NCI-H2081 treated with DMSO at 0.1 percent for 48 hours (cell line): ENCODE measurements at places on chromosomes 3 and 15.

- no peak for DNase-seq
Measured at GRCh38 chr3:122875547-122876127, 80.8 kb downstream of the SLC49A4 start.

GRCh38 chr3:95123104-95123503 is 1060.2 kb downstream of the NSUN3 start:
- DNase-seq = no peak

DNA sequence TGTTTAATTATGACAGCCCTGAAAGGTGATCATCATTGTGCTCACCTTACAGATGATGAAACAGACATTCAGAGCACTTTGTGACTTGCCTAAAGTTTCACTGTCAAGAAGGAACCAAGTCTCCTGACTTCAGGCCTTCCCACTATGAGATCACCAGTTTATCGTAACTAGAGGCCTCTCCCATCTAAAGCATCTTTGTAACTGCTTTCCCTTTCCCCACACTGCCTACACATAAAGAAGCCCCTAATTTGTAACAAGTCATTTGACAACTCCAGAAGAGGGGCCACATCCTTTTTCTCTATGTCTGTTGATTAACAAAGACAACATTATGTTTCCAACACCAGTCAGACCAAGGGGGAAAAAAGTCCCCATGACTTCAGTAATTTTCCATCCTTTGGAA is 1.1 kb downstream of the KLHL6 start:
- DNase-seq = no peak

- DNase-seq = no peak
Measured at GRCh38 chr3:48269592-48269991, 28.7 kb downstream of the ZNF589 start.

- no peak for DNase-seq
Measured at GRCh38 chr3:140510303-140510861, 167.5 kb upstream of the TRIM42 start.

GRCh38 chr15:45586601-45587094 is 531 bp upstream of the BLOC1S6 start:
- peak; percentile 20 for DNase-seq

DNA sequence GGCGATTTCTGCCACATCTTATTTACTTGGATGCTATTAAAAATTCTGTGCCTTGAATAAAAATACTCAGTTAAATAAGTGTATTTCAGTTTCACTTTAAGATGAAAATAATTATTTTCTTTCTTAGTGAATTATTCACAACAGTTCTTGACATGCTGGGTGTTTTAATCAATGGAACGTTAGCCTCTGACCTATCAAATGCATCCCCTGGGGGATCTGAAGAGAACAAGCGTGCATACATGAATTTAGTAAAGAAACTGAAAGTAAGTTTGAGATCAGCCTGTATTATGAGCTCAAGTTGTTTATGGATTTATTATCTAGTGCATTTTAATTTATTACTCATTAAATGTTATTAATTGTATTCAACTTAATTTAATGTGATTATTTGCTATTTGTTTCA is 597 bp downstream of the P2RY12 start:
- DNase-seq = no peak

DNA sequence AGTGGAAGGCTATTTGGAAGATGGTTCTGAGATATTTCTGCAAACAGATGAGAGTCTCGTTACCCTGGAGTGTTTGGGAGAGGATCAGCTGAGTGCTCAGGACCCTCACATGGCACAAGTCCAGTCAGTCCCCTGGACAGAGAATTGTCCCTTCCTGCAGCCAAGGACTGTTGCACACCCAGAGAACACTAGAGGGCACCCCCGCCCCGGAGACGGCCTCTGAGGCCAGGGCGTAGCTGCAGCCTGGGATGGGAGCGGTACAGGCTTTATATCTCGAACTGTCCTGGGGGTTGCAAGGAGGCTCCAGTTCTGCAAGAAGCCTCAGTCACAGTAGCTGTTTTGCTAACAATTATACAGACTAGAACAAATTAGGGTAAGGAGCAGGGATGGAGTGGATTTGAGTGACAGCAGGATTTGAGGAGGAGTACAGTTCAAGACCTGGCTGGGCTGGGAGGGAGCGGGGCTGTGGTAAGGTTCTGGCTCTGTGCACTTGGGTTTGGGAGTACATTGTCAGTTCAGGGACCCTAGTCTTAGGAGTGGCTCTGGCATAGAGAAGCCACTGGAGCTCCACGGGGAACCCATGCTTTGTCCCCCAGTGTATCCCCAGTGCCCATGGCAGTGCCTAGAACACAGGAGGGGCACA is 67.6 kb upstream of the HACD2 start:
- DNase-seq = no peak

DNA sequence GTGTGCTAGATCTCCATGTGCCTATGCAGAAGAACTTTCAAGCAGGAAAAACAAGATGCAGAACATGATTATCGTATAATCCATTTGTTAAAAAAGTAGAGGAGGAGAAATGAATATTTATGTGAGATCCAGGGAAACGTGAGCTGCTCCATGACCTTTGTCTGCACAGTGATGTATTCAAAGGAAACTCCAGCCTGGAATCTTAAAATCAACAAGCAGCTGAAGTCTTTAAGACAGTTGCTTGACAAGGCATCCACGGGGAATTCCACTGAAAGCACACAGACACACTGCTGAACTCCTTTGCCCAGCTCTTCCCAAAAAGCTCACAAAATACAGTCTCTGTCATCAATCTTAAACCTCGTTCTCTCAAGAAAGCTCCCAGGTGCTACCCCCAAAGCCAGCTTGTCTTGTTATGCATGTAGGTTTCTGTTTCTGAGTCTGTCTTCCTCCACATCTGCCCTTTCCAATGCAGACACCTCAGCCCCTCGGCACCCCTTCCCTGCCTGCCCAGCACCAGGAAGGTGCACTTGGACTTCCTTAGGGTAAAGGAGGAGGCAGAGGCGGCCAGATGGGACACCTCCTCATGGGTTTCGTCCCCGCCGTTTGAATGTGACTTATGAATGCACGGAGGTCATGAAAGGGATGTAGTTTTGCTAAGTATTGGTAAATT is 28.7 kb downstream of the LRRK1 start:
- DNase-seq = no peak

GRCh38 chr3:57777774-57778173 is 21.7 kb downstream of the SLMAP start:
- DNase-seq = no peak

- DNase-seq = no peak
Measured at GRCh38 chr3:72912532-72912931, 24.7 kb downstream of the GXYLT2 start.

DNA sequence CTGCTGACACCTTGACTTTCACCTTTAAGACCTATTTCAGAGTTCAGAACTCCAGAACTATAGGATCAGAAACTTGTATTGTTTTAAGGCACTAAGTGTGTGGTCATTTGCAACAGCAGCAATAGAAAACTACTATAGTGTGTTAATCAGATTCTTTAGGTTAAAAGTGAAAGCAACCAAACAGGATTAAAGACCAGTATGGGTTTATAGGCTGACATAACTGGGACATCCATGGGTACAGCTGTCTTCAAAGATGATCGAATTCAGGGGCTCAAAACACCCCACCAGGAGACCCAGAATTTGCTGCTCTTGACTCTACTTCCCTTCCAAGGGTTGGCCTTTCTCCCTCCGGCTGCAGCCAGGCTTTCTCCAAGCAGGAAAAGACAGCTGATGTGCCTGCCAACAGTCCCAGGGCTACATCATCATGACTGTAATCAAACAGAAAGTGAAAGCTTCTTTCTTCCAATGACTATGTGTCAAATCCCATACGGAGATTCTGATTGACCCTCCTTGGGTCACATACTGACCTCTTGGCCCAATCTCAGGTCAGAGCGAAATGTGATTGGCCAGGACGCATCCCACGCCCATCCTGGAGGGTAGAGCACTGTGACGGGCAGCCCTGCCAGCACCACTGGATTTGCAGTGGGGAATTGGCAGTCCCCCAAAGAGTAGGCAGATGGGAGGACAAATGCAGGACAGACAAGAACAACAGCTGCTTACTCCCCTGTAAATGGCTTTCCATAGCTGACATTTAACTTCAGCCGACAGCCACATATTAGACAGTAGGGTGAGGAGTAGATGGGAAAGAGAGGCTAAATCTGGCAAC is 51.4 kb upstream of the RNF7 start:
- no peak for DNase-seq

DNA sequence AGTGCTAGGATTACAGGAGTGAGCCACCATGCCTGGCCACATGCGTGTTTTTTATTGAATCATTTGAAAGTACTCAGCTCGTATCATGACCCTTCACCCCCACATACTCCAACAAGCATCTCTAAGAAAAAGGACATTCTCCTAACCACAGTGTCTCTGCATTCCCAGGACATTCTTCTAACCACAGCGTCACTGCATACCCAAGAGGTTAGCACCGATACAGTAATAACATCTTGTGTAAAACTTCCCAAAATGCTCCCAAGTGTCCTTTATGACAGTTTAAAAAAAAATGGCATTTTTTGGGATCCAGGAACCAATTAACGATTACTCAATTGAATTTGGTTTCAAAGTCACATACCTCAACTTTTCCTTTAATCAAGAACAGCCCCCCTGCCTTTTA is 39.6 kb downstream of the FLNB start:
- no peak for DNase-seq

DNA sequence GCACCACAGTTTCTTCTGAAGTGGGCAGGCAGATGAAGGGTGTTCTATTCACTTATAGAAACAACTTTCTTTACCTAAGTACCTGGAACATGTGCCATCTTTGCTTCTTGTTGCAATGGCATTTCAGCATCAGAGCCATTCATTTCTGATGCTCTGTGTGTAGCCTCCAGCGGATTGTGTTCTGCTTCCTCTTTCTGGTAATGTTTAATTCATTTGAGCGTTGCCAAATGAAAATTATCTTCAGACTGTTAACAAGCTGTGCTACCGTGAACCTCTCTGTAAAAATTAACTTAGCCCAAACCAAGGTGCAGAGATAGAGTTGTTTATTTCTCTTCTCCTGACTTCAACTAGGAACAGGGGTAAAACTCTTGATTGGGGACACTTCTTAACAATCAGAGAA is 302.0 kb downstream of the EDEM1 start:
- no peak for DNase-seq

DNA sequence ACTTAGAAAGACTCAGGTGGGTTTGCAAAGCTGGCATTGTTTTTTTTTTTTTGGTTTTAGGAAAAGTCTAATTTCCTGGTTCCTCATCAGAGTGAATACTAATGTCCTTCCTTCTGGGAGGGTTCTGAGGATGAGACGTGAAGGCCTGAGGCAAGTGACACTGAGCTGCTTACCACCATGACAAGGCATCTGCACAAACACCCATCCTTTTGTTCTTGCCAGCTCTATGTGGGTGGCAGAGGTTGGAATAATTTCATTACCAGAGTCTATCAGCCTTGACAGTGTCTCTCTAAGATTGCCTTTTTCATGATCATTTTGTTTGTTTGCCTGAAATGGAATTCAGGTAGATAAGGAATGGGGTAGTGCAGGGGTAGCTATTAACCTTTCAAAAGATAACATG is 17.1 kb downstream of the RTP4 start:
- DNase-seq = no peak

- DNase-seq = no peak
Measured at GRCh38 chr3:43747641-43748040, 56.9 kb downstream of the ABHD5 start.
